ENCODE measurements at places on chromosomes 2 and 18.

DNA sequence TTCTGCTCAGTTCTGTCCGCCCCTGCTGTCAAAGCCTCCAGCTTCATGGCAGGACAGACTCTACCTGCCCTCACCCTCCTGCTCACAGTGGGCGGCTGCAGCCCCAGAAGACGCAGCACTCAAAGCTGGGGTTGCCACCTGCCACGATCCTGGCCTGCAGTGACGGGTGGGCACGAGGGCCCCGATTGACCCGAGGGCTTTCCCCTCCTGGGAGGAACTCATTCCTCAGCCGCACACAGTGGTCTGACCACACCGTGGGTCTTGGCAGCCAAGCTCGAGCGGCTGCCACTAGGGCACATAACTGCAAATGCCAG is 47.1 kb downstream of the HS6ST1 start:
- no peak for DNase-seq

DNA sequence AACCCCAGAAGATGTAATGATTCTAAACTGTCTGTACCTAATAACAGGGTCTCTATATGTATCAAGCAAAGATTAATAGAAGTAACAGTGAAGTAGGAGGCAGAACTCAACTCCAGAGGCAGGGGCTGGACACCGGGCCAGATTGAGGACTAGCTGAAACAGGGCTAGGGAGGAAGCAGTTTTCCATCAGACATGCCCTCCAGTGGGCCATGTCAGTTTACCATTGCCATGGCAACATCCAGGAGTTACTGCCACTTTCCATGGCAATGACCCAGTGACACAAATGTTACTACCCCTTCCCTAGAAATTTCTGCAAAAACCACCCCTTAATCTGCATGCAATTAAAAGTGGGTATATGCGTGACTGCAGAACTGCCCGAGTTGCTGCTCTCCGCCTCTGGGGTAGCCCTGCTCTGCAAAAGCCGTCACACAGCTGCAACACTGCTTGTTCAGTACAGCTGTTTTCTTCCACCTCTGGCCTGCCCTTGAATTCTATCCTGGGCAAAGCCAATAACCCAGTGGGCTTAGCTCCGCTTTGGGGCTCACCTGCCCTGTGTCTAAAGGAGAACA is 58.7 kb downstream of the TMEM18 start:
- no peak for DNase-seq

DNA sequence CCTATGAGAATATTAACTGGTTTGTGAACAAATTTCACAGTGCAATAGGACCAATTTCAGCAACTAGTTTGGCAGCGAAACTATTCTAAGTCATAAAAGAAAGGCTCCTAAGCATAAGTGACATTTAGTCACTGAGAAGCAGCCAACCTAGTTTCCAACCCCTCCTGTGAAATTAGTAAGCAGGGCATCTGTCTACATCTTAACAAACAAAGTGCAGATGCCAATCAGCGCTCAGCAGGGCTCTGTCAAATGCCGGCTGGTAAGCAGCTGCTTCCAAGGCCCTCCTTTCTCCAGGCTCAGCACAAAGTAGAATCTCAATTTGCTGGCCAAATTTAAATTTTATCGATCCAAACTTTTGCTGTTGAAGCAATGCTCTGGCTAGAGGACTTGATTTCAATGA is 124.7 kb downstream of the ICOS start:
- no peak for DNase-seq

- no peak for DNase-seq
These were observed 1162.7 kb upstream of the ZEB2 start for GRCh38 chr2:145682546-145683157.

DNA sequence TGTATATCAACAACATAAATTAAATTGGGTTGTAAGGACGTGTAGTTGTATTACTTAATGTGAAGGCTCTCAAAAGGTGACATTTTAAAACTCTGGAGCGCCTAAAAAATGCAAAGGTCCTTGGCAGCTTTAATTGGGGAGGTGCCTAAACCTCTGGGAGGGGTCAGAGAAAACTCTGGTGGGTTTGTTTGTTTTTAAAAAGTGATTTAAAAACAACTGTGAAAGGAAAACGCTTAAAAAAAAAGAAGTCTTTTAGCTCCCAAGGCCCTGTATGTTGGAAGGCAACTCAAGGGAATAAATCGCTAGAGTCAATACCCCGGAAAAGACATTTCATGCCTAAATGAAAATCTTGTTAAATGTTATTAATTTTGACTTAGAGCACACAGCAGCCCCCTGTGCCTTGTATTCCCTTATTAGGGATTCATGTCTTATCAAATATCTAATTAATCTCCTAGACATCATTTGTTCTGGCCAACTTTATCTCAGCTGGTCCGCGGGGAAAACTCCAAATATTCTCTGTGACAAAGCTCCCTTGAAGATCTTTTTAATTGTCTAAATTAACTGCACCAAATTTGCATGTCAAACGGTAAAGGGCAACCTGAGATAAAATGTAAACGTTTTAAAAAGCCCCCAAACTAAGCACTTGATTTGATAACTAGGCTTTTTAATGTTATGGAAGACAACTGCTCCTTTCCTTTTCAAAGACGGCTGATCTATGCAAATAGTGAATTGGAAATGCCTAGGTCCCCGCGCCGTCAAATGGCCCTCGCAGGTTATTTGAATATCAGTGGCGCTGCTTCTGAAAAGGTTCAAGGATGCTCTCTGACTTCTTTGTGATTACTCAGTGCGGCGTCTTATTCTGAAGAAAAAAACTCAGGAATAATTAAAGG is 4.2 kb downstream of the SP9 start:
- no peak for DNase-seq

DNA sequence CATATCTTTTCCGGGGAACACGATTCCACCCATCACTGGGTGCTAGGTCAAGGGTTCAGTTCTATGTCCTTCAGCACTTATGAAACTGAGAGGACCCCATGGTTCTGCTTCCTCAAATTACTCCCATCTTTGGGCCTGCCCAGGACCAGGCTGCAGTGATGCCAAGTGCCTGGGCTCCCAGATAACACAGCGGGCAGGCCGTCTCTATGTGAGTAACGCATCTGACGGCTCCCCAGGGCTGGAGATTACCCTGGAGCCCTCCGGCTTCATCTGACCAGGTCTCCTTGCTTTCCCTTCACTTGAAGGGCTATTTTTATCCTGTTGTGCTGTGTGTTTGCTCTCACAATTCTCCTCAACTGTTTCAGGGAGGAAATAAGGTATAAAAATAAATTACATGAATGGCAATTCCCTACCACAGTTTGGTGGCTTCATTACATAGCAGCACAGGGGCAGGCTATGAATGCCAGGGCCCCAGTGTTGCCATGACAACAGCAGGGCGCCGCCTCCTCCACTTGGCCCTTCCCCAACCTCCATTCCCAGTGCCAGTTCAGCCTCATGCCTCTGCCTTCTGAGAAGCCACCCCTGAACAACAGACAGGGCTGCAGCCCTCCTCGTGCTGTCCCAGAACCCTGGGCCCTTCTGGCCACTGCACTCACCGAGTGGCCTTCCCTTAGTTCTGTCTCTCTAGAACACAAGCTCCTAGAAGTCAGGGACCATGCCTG is 25.4 kb upstream of the TMEM131 start:
- no peak for DNase-seq

- no peak for DNase-seq
These were observed 205 bp downstream of the TET3 start for GRCh38 chr2:73984922-73985307.

All from left lung (tissue), 14 donors.